ENCODE measurements at places on chromosomes 12 and 14.
A peak's percentile ranks its signal among the peaks of the same experiment; 100 is the strongest.

DNA sequence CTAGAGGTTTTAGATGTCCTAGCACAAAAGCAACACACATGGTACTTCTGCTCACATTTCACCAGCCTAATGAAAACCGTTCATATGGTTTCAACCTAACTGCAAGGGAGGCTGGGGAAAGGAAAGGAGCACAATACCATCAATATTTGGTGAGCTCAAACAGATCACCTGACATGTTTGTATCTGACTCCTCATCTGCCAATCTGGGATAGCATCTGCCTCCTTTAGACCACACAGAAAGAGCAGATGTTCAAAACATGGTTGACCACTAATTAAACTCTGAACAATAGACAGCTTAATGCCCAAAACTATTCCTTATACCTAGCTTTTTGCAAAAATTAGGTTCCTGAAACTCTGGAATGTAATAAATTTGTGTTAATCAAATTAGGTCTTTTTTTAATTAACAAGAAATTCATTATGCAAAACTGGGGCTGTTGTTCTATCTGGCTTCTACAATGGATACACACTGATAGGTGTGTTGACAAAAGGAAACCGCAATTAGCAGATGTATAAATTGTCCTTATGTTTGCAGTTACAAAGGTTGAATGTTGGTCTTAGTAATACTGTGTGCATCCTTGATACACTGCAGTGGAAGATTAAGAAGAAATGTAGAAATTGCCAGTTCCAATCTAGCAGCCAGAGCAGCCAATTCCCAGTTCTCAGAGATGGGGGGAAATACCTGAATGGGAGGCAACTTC, 89.3 kb downstream of the DUSP6 start:
- no peak for DNase-seq

DNA sequence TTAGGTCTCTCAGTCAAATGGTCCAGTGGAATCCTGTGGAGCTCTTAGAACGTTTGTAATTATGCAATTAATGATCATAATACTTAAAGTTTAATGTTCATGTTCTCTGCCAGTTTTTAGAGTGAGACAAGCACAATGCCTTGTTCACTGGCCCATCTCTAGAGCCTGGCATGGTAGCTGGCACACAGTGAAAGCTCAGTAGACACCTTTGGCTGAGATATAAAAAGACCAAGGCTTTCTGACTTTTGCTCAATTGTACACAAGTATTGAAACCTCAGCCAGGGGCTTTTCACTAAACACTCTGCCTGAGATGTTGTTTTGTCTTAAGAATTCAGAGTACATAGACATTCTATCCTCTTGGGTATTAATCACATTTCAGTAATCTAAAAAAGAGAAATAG, 241.8 kb upstream of the ATP2B1 start:
- DNase-seq, result no peak

DNA sequence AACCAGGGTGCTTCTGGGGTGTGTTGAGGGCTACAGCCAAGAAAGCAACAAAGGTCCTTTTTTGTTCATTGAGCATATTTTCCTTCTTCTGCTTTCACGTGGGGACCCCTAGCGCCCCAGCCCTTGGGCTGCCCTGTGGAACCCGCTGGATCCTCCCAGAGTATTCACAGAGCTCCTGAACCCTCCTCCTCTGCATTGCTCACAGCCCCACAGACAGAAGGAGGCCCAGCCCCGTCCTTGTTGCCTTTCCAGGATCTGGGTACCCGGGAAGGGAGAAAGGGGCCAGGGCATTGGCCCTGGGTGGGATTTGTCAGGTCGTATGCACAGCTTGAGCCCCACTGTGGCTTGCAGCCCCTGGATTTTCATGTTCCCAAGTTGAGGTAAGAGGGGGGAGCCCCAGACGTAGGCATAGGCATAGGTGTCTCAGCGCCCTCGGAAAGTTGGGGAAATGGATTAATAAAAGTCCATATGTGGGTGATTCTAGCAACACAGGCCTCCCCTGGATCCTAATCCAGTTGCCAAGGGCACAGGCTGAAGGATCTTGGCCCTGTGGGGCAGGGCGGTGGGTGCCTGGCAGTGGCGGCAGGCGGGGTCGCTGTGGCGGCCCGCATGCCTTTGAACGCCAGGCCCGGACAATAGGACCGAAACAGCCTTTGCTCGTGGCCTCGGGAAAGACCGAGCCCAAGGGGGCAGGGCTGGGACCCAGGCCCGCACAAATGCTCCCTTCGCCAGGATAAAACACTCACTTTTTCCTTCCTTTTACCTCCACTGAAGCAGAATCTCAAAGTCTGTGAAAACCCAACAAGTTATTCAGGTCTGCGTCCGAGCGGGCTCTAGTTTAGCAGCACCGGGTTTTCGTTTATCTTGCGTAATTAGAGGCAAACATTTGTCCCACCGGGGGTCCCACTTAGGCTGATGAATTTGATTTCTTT, 3.0 kb upstream of the HOXC10 start:
- no peak for DNase-seq

DNA sequence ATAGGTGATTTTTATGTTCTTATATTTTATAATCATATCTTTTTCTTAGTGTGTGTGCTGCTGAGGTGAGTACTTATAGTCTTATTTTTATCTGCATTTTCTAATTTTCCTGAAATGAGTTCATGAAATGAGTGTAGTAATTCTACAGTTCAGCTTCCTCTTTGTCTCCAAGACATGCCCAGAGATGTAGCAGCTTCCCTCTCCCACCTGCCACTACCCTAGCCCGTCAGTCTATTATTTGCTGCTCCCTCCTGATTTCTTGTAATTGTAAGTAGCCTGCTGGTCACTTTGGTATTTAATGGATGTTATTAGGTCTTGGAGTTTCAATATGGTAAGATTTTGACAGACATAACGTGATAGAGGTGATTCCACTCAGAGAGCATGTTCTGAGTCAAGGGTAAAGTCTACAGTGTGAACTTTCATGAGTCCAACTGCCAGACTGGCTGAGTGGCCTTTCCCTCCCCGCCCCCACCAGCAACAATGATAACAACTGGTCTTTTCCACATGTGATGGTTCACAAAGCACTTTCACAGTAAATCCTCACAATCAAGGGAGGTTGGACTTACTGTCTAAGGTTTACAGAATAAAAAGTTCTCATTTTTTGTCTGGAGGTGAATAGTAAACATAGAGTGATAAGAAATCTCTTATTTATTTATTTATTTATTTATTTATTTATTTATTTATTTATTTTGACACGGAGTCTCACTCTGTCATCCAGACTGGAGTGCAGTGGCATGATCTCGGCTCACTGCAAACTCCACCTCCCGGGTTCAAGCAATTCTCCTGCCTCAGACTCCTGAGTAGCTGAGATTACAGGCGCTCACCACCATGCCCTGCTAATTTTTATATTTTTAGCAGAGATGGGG, 4.2 kb upstream of the RIPK3 start:
- DNase-seq, result no peak

DNA sequence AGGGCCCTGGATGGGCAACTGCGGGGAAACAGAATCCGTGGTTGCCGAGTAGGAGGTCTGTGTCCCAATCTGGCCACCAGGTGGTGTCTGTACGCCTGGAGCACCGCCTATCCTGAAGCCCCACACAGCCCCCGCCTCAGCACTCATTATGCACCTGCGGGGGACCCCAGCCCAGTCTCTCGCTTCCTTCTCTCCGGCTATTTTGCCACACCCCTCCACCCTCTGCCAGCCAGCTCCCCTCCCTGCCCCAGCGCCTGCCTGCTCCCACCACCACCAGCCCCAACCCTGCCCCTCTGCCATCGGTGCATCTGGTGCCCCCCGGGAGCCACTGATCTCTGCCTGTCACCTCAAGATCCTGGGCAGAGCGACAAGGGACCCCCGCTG, 2.2 kb upstream of the NXPH4 start:
- no peak for DNase-seq

GRCh38 chr12:109714141-109714912, 702 bp downstream of the FAM222A start:
- no peak for DNase-seq

- no peak for DNase-seq
These were observed 31.5 kb downstream of the RASSF9 start for GRCh38 chr12:85804663-85805062.

GRCh38 chr12:118107694-118108093, 3.9 kb upstream of the VSIG10 start:
- DNase-seq, result no peak

DNA sequence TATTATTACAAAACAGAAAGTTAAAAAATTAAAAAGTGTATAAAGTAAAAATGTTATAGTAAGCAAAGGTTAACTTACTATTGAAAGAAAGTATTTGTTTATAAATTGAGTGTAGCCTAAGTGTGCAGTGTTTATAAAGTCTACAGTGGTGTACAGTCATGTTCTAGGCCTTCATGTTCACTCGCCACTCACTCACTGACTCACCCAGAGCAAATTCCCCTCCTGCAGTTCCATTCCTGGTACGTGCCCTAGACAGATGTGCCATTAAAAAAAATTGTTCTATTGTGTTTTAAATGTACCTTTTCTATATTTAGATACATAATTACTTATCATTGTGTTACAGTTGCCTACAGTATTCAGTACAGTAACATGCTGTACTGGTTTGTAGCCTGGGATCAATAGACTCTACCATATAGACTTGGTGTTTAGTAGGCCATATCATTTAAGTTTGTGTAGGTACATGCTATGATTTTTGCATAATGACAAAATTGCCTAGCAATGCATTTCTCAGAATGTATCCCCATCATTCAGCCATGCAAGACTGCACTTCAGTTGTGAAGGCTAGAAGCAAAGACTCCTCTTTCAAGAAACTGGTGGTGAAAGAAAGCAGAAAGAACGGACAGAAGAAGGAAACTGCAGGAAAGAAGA, 100.6 kb downstream of the DACT1 start:
- peak; percentile 56 for DNase-seq

DNA sequence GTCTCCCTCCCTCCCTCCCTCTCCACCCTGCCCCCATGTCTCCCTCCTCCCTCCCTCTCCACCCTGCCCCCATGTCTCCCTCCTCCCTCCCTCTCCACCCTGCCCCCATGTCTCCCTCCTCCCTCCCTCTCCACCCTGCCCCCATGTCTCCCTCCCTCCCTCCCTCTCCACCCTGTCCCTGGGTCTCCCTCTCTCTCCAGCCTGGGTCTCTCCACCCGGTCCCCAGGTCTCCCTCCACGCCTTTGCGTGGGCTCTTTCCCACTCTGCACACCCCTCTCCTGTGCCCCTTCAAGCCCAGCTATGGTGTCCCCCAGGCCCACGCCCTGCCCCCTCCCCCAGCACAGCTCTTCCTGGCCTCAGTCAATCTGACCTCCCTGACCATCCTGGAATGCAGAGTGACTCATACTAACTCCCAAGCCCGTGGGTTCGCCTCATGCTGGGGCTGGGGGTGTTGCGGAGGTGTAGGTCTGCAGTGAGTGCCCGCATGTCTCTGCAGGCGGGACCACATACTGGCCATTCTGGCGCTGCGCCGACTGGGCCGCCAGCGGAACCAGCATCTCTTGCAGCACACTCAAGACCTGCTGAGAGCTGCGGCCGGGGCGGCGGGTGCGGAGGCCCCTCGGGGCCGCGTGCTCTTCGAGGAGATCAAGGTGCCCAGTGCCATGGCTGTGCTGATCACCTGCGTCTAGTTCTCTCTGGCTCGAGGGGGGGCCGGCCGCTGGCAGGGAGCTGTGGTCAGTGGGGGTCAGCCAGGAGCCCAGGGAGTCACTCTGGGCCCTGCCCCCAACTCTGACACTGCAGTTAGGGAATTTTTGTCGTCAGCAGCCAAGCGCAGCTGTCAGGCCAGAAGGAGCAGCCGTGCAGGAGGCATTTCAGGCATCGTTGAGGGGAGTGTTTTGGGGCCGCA, 13.5 kb upstream of the TNFAIP2 start:
- no peak for DNase-seq

DNA sequence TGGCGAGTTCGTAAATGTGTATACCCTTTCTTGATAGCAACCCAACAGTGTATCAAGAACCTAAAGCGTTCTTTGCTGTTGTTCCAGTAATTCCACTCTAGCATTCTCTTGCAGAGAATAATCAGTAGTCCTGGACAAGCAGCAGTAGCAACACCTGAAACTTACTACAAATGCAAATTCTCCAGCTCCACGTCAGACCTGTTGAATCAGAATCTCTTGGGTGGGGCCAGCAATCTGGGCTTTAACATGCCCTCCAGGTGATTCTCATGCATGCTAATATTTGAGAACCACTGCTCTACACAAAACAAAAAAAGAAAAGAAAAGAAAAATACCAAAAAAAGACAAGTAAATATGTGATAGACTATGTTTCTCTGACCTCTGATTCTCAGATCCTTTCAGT, 10.1 kb downstream of the PTGDR start:
- no peak for DNase-seq

GRCh38 chr12:8556531-8557097, 15.9 kb upstream of the CLEC4E start:
- no peak for DNase-seq

DNA sequence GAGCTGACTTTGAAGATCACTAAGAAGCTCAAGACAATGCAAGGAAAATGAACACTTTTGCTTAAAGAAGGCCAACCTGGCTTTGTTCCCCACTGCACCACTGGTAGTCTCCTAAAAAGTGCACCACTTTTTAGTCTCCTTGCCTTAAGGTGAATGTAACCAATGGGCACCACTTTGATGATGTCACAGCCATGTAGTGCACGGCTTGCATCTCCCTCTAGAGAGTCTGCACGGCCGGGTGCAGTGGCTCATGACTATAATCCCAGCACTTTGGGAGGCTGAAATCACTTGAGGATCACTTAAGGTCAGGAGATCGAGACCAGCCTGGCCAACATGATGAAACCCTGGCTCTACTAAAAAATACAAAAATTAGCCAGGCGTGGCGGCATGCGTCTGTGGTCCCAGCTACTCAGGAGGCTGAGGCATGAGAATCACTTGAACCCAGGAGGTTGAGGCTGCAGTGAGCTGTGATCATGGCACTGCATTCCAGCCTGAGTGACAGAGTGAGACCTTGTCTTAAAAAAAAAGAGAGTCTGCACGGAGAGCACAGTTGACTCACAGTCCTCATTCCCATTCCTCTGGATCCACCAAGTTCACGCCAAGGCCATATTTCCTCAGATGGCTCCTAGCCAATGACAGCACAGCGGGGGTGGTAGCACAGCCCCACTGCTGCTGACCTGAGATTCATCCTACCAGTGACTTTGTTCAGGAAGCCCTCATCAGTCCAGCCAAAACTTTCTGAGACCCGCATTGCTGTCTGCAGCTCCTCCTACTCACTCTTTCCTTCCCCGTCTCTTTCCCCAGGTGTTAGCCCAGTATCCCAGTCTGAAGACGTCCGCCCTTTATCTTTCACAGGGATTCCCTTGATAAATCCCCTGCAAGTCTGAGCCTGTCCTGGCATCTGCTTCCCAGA, 16.5 kb upstream of the IFT81 start:
- DNase-seq, result peak; percentile 84
